ENCODE measurements at places on chromosomes 13 and 19.

DNA sequence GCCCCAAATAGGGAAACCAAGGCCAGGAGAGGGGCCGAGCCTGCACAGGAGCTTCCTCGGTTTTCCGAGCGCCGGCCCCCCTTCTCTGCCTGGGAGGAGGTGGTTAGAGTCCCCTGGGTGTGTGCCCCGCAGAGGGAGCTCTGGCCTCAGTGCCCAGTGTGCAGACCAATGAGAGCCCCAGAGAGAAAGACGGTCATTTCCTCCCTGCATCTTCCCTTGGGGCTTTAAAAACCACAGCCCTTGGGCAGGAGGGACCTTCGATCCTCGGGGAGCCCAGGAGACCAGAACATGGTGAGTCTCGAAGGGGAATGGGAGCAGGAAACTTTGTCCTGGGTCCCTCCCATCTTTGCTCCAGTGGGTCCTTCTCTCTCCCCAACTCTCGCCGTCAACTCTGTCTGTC lies at the start of gene C5AR1:
C5AR1 (plus strand) TSS at position 254 of the 400 bp plus-strand sequence; CDS start at position 289, 35 bp downstream.
- no peak for DNase-seq

DNA sequence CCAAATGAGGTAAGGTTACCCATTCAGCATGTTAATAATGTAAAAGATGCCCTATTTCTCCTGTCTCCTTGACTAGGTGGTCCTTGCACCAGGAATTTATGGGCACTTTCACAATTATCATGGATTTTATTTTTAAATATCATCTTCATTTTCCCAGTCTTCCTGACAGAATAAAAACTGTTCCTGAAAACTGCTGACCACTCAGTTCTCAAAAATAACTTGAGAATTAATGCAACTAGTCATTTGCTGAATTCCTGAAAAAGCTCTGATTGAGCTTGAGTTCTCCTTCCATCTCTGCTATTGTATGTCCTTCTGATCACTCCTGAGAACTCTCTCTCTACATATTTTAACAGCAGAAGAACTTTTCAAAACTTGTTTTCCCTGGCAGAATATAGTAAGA lies 55.0 kb downstream of the DCLK1 start:
- no peak for DNase-seq

- DNase-seq, result no peak
Observed at GRCh38 chr19:38135150-38135998, 88.6 kb downstream of the DPF1 start.

GRCh38 chr19:21604951-21605476 lies 99.6 kb downstream of the ZNF429 start:
- no peak for DNase-seq

DNA sequence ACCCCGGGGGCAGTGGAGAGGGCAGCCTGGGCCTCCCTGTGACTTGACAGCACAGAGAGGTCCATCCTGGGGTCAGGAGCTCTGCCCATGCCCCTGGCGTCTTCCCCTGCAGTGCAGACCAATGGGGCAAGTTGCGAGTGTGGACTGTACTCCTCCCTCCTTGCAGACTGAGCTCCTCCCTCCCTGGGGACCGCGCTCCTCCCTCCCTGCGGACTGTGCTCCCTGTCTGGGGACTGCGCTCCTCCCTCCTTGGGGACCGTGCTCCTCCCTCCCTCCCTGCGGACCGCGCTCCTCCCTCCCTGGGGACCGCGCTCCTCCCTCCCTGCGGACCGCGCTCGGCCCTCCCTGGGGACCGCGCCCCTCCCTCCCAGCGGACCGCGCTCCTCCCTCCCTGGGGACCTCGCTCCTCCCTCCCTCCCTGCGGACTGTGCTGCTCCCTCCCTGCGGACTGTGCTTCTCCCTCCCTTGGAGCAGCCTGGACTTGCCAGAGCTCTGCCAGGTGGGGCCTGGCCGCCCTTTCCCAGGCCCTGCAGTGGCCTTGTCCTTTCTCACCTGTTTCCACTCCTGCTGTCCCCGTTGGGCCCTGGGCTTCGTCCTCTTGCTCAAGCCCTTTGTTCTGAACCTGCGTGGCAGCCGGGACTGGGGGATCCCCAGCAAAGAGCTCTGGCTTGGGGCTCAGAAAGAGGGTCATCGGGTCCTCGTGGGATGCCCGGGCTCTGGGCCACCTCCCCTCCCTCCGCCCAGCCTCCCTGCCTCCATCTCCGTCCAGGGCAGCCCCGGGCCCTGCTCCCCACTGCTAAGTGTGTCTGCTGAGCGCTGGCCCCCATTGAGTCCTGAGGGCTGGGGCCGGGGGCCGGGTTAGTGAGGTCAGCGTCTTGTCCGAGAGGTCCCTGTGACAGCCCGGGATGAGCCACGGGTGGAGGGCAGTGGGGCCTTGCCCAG lies 6.8 kb downstream of the GAMT start:
- DNase-seq, result no peak

DNA sequence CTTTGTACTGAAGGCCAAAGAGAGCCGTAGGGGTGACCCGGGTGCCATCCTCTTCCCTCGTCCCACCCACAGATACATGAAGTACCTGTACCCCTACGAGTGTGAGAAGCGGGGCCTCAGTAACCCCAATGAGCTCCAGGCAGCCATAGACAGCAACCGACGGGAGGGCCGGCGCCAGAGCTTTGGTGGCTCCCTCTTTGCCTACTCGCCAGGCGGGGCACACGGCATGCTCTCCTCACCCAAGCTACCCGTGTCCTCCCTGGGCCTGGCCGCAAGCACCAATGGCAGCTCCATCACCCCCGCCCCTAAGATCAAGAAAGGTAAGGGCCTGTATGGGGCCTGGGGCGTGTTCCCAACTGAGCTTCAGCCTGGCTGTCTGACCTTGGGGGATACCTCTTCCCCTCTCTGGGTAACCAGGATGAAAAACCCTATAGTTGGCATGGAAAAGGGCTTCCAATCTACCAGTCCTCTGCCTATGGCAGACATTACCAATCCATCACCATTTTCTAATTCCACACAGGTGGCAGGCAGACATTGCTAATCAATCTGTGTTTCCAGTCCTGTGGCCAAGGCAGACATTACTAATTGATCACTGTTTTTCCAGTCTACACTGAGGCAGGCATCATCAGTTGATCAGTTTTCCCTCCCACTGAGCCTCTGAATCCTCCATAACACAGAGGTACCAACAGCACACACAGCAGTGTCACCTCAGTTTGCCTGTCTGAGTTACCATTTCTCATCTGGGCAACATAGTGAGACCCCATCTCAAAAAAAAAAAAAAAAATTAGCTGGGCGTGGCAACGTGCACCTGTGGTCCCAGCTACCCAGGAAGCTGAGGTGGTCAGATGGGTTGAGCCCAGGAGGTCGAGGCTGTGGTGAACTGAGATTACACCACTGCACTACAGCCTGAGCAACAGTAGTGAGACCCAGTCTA lies 19.1 kb upstream of the WDR18 start:
- no peak for DNase-seq

GRCh38 chr13:35818633-35819067 lies 312.5 kb downstream of the DCLK1 start:
- DNase-seq, result no peak

- no peak for DNase-seq
Observed at GRCh38 chr19:18772620-18773587, 18.2 kb downstream of the COMP start.

DNA sequence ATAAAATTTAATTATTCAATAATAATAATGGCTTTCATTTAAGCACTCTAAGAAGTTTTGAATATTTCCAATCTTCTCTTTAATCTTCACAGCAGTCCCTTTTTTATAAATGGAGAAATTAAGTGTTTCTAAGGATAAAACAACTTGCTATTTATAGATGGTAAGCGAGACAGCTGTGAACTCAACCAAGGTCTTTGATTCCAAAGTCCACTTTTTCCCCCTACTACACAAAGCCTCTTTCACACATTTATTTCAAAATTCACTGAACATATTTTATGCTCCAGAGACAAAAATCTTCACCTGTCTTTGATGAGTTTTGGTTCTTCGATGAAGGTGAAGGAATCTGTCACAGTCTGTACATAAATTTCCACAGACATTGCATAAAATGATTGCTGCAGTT lies 34.4 kb upstream of the FBXL3 start:
- no peak for DNase-seq

Measured in stimulated activated naive CD4-positive, alpha-beta T cell (primary cell).